ENCODE measurements at places on chromosomes 3 and 15. TPM values are rescaled to one million over a fixed set of nuclear protein-coding genes. Genes with fewer than 3 reads are reported as not detected.

The CPLX3 gene
- total RNA-seq = not detected

The ZBTB11 gene
- total RNA-seq = 15.9 TPM

The P3H2 gene
- 13.7 TPM for total RNA-seq

The ERICH6 gene
- under 0.01 TPM for total RNA-seq

The PLA2G4D gene
- not detected for total RNA-seq

The A4GNT gene
- total RNA-seq = not detected

The MME gene
- 1.3 TPM for total RNA-seq

The CAMK2N2 gene
- total RNA-seq = not detected

The C3orf49 gene
- not detected for total RNA-seq

The GAP43 gene
- total RNA-seq = not detected

The ZNF80 gene
- not detected for total RNA-seq

The CEMIP gene
- 0.26 TPM for total RNA-seq

The GOLGA8H gene
- total RNA-seq = 0.63 TPM

The CDHR4 gene
- total RNA-seq = not detected

The REC114 gene
- not detected for total RNA-seq

The GOLGA8J gene
- not detected for total RNA-seq

The SPRED1 gene
- total RNA-seq = 15.8 TPM

The LNP1 gene
- 0.77 TPM for total RNA-seq

The PDHB gene
- total RNA-seq = 63.6 TPM

The IGSF10 gene
- total RNA-seq = not detected

The TIMP4 gene
- total RNA-seq = 0.51 TPM

The LRRC58 gene
- total RNA-seq = 10.1 TPM

The SIDT1 gene
- not detected for total RNA-seq

The SPINT1 gene
- total RNA-seq = 0.90 TPM

The GOLGA8B gene
- total RNA-seq = 5.8 TPM

The BCHE gene
- total RNA-seq = 15.4 TPM

The CFAP92 gene
- 0.51 TPM for total RNA-seq
